ENCODE measurements at places on chromosomes 12 and 14.

GRCh38 chr14:105927096-105928060, 401.0 kb downstream of the TMEM121 start:
- no peaks in the 10 kb centered on the region for H3K4me1 ChIP-seq
- no peak overlapping the region for H3K27ac ChIP-seq
- no peaks in the 10 kb centered on the region for H3K27me3 ChIP-seq
- DNase-seq: no peak

- no peaks in the 10 kb centered on the region for H3K27me3 ChIP-seq
- peaks cover 5% of the 10 kb centered on the region for H3K4me1 ChIP-seq
- DNase-seq: no peak
- H3K27ac ChIP-seq: no peak overlapping the region
These were observed 40.2 kb upstream of the EMP1 start for GRCh38 chr12:13156277-13156676.

DNA sequence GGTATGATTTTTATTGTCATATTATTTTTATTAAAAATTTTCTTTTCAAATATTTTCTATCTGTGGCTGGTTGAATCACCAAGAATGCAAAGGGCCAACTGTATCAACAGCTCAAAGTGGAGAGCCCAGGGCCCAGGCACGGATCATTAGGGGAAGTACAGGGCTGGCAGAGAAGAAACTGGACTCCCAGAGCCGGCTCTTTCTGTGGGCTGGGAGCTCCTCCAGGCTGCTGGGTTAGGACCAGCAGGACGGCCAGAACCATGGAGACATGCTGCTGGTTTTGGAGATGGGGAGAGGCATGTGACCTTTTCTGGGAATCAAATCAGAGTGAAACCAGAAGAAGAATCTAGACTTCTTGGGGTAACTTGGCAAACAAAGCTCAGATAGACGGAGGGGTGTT, 220.5 kb downstream of the CACNA1C start:
- no peak overlapping the region for H3K27ac ChIP-seq
- H3K27me3 ChIP-seq: peaks cover 5% of the 10 kb centered on the region
- H3K4me1 ChIP-seq: peaks cover 6% of the 10 kb centered on the region
- DNase-seq: no peak
- no peak overlapping the region for H3K4me3 ChIP-seq

DNA sequence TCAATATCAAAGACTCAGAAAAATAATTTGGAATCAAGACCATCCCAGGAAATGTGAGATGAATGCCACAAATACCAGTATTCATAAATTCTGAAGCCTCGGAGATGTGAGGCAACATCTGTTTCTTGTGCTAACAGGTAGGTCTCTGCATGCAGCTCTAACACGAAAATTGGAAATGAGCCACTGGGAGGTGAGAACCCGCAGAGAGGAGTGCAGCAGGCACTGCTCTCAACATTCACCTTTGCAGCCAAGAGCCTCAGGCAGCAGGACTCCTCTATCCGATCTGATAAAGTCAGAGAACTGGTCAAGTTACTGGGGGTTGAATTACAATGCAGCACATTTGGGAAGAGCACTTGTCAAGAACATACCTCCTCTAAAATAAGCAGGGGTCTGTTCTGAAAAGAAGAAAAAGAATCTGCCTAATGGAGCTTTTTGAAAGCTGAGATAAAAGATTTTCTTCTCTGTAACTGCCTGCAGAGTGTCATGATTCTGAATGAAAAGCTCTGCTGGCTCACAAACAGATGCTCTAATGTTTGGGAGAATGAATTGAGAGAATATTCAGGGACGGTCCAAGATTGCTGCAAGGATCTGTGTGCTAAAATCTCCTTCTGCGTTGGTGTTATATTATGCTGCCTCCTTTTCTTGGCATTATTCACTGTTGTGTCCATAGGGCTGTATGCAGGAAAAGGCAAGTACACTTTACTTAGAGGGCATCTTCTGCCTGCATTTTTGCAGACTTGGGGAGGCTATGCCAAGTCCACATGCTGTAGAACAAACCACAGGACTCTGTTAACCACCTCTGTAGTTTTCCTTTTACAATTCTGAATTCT, 209.6 kb upstream of the KRR1 start:
- no peaks in the 10 kb centered on the region for H3K36me3 ChIP-seq
- H3K4me1 ChIP-seq: peaks cover 37% of the 10 kb centered on the region
- peak overlapping the region; percentile 84 for H3K27ac ChIP-seq
- DNase-seq: peak; percentile 74

- no peak overlapping the region for H3K4me3 ChIP-seq
- no peaks in the 10 kb centered on the region for H3K27me3 ChIP-seq
- H3K27ac ChIP-seq: no peak overlapping the region
- H3K4me1 ChIP-seq: no peaks in the 10 kb centered on the region
- peaks cover 21% of the 10 kb centered on the region for H3K36me3 ChIP-seq
These were observed 28.1 kb downstream of the CAPRIN2 start for GRCh38 chr12:30726647-30727046.

GRCh38 chr14:63603749-63604277, 37.9 kb downstream of the WDR89 start:
- H3K4me3 ChIP-seq: no peak overlapping the region
- no peak for DNase-seq
- no peaks in the 10 kb centered on the region for H3K27me3 ChIP-seq
- H3K4me1 ChIP-seq: no peaks in the 10 kb centered on the region
- peaks cover 7% of the 10 kb centered on the region for H3K36me3 ChIP-seq

DNA sequence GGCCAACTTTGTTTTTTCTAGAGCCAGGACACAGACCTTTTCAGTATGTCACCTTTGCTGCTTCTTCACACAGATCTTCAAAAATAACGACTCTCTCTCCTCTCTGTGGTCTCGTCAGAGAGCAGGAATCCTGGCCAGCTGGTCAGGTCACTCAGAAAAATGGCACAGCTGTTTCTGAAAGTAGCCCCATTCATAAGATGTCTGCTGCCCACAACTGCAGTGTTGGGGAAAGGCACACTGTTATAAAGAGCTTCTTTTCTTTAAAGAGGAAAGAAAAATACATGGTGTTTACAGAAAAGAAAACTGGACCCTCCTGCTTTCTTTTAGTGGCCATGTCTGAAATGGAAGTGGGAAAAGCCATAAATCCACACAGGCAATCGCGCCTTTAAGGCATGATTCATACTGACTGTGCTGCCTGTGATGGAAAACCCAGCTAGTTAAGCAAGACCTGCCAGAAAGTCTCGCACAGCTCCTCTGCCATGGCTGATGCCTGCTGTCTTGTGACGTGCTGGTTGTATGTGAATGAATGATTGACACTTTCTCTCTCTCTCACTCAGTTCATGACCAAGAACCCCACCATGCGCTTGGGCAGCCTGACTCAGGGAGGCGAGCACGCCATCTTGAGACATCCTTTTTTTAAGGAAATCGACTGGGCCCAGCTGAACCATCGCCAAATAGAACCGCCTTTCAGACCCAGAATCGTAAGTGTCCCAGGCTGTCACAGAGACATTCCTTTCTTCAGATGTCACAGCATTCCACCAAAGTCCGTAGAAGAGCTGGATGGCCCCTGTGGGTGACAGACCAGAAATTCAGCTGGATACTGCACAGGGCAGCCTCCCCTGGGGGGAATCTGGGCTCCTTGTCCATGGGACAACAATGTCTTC, 147.9 kb upstream of the HIF1A start:
- H3K4me3 ChIP-seq: no peak overlapping the region
- no peaks in the 10 kb centered on the region for H3K27me3 ChIP-seq
- peak; percentile 72 for DNase-seq

- no peaks in the 10 kb centered on the region for H3K36me3 ChIP-seq
- peaks cover 57% of the 10 kb centered on the region for H3K27me3 ChIP-seq
- peak within 1 kb of the TSS; percentile 17 for H3K4me3 ChIP-seq
- H3K4me1 ChIP-seq: peaks cover 16% of the 10 kb centered on the region
These were observed at the start of gene AMN for GRCh38 chr14:102922490-102923200. AMN (plus strand) TSS chr14:102922663; CDS start chr14:102922689, 26 bp downstream.

DNA sequence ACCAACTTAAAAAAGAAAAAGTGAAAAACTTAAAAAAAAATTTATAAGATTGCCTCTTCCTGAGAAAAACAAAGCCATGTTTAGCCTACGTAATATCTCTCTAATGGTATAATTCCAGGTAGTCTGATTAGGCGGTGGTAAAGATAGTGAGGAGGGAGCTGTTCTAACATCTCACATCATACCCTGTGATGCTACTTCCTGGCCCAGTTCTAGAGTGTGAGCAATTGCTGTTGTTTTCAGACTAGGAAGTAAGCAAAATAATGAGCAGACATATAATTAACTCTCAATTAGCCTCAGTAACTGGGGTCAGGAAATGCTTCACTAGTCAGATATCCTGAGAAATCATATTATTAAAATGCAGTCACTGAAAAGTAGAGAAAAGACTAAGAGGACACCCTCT, 113.9 kb downstream of the PHLDA1 start:
- H3K27me3 ChIP-seq: no peaks in the 10 kb centered on the region
- DNase-seq: no peak
- H3K27ac ChIP-seq: no peak overlapping the region
- H3K36me3 ChIP-seq: no peaks in the 10 kb centered on the region
- H3K4me3 ChIP-seq: no peak overlapping the region

- H3K4me3 ChIP-seq: no peak overlapping the region
- no peak for DNase-seq
- no peaks in the 10 kb centered on the region for H3K27me3 ChIP-seq
These were observed 166.9 kb upstream of the LRIG3 start for GRCh38 chr12:59087077-59087673.

- no peak overlapping the region for H3K4me3 ChIP-seq
- H3K27me3 ChIP-seq: peaks cover 2% of the 10 kb centered on the region
- no peak overlapping the region for H3K27ac ChIP-seq
These were observed 43.4 kb upstream of the PWP1 start for GRCh38 chr12:107642240-107642639.

DNA sequence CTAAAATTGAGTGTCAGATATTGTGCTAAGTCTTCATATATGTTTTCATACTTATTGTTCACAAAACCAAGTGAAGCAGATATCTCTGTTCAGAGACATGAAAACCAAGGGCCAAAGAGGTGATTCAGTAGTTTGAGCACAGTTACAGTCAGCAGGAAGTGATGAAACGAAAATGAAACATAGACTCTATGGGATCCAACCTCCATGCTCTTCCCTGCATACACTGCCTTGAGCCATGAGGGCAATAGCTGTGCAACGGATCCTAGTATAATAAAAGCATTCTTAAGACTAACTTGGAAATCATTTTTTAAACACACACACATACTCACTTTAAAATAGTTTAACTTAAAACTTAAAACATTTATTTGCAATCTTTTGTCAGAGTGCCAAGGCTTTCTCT, 27.9 kb downstream of the ESR2 start:
- DNase-seq: no peak
- H3K27me3 ChIP-seq: no peaks in the 10 kb centered on the region
- no peaks in the 10 kb centered on the region for H3K4me1 ChIP-seq

Measured in muscle of leg (tissue), 16 donors.